ENCODE measurements at places on chromosomes 3 and 15.

DNA sequence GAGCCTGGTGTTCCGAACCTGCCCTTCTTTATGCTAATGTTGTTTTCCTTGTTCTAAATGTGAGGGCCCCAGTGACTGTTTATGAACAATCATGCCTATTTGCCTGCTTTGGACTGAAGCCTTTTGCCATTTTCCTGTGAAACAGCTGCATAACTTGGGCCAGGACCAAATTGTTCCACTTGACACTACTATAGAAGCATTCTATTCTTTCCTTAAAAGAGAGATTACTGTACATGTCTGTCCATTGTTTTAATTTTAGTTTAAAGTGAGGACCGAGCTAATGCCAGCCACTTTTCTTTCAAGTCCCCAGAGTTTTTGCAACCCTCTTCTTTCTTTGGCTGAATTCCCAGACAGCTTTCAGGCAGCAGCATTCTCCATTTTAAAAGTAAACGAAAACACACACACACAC, 980.3 kb downstream of the CADM2 start:
- DNase-seq = no peak

- no peak for DNase-seq
Measured at GRCh38 chr15:74340150-74340549, 27.3 kb downstream of the CYP11A1 start.

DNA sequence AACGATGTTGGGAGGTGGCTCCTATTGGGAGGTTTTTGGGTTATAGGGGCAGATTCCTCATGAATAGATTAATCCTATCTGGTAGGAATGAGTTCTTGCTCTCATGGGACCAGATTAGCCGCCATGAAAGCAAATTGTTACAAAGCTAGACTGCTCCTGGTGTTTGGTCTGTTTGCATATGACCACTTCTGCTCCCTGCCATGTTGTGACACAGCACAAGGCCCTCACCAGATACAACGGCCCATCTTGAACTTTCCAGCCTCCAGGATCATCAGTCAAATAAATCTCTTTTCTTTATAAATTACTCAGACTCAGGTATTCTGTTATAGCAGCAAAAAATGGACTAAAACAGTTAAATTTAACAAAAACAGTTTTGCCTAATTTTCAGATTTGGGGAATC, 34.4 kb downstream of the TRIM42 start:
- no peak for DNase-seq

DNA sequence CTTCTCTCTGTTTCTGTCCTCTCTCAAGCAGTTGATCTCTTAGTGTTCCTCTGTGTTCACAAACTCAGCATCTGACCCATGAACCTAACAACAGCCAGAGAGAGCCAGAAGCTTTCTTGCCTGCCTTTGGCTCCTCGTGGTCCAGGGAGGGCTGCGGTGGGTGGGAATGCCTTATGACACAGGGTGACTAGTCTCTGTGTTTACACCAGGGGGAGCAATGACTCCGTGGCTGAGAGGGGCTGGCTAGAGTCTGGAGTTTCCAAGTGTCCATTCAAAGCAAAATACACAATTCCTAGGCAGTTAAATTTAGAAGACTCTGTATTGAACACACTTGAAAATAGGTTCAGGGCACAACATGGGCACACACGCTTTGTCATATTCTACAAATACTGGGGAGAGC, 370.0 kb upstream of the FRG2C start:
- DNase-seq = no peak

DNA sequence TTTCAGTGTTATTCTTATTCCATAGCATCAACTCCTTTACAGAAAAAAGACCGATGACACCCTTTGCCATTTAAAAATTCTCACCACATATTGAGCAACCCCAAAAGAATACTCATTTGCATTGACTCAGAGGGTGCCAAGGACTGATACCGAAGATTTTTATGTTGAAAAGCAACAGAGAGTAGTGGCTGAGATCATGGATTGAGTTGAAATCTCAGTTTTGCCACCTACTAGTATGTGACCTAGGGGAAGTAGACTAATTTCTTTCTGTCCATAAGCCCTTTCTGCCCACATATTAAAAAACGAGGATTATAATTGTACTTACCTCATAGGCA, 313.9 kb upstream of the SATB1 start:
- DNase-seq = no peak

DNA sequence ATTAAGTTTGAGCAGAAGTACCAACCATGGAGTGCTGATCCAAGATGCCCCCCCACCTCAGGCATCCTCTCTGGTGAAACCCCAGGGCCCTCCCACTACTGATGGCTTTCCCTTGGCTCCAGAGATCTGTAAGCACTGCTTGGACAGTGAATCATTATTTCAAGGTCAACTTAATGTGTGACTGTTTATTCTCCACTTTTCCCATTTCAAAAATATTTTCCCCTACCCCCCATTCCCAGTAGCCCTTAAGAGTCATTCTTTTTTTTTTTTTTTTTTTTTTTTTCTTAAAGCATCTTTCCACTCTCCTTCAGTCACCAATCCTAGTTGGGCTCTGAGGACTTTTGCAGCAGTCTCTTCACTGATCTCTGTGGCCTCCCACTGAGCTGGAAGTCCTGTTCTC, 82.6 kb downstream of the PCCB start:
- no peak for DNase-seq

DNA sequence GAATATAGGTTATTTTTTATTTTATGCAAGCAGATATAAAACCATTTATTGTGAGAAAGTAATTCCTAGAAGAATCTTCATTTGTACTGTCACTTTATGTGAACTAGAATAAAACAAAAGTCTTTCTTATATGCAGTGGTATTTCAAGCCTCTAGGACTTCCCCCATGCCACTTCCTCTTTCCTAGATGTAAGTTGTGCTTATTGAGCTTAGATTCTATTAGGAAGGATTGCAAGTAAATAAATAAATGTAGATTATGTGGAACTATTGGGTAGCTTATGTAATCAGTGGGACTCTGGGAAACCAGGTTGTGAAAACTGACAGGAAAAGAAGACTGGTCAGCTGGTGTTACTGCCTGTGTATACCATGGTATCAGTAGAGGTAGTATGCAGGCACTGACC, 169.7 kb downstream of the RSRC1 start:
- DNase-seq = no peak
